ENCODE measurements at places on chromosomes 12 and 14. TPM values are rescaled to one million over a fixed set of nuclear protein-coding genes. Genes with fewer than 3 reads are reported as not detected.

HEATR5A gene
- total RNA-seq = 14.2 TPM

OR6C2 gene
- total RNA-seq = not detected

GAS2L3 gene
- total RNA-seq = 41.4 TPM

MFAP5 gene
- 22.7 TPM for total RNA-seq

NELL2 gene
- total RNA-seq = not detected

NFATC4 gene
- 21.6 TPM for total RNA-seq

SALL2 gene
- total RNA-seq = 7.1 TPM

IL26 gene
- not detected for total RNA-seq

NOVA1 gene
- 1.3 TPM for total RNA-seq

SEC23A gene
- total RNA-seq = 211 TPM

SLC8B1 gene
- total RNA-seq = 5.7 TPM

SMCO2 gene
- total RNA-seq = not detected

SLC25A21 gene
- total RNA-seq = 0.19 TPM

SLCO1B3 gene
- not detected for total RNA-seq

CIROP gene
- not detected for total RNA-seq

SMAGP gene
- total RNA-seq = 16.2 TPM

TGM1 gene
- total RNA-seq = 2.5 TPM

CFL2 gene
- 126 TPM for total RNA-seq

VRTN gene
- total RNA-seq = not detected

CCDC196 gene
- not detected for total RNA-seq

ATF1 gene
- 21.9 TPM for total RNA-seq

BHLHE41 gene
- total RNA-seq = 4.0 TPM

ATL1 gene
- 14.9 TPM for total RNA-seq

CNPY2 gene
- total RNA-seq = 96.3 TPM

B4GALNT1 gene
- total RNA-seq = 4.9 TPM
